GDM1 (cell line): ENCODE measurements at places on chromosomes 13 and 19.
A peak's percentile ranks its signal among the peaks of the same experiment; 100 is the strongest.

- no peak for DNase-seq
These were observed 5.7 kb downstream of the HOOK2 start for GRCh38 chr19:12769689-12770088.

- no peak for DNase-seq
These were observed 34.4 kb downstream of the LYL1 start for GRCh38 chr19:13068085-13068846.

GRCh38 chr19:38946229-38947010, 15.7 kb downstream of the MRPS12 start:
- no peak for DNase-seq

DNA sequence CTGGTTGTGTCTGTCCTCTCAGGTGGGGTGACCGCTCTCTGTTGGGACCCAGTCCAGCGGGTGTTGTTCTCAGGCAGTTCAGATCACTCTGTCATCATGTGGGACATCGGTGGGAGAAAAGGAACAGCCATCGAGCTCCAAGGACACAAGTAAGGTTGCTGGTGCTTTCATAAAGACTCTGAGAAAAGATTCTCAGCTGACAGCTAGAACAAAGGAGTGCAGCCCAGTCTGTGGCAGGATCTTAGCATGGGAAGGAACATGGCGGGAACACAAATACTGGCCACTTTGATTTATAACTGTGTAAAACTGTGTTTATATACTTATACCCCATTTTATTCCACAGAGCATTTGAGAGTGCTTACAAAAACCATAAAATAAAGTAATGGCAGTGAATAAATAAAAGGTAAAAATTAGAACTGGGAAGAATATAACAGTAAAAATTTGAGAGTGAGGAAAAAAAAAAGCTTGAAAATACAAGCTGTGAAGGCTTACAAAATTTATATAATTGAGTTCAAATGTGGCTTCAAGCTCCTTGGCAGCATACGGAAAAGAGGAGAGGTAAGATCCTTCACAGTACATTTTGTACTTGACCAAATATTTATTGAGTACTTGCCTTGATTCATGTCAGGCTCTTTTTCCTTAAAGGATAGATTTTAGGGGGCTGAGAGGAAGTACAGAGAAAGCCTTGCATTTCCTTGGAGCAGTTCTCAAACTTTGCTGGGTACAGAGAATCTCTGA, 64.8 kb downstream of the DHRS12 start:
- no peak for DNase-seq

DNA sequence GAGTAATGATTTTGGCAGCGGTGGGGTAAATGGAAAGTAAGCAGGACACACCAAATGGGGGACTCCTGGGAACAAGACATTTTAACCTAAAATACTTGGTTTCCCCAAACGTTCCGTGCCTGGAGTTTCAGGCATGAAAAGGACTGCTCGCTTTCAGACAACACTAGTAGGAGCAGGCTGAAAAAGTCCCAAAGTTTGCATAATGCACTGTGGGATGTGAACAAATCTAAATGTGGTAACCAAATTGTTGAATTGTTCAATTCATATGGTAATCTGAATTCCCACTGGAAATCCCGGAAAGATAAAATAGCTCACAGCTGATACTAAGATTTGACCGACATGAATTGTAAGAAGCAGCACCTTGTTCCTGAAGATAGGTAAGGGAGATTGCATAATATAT, 467.2 kb upstream of the ARGLU1 start:
- no peak for DNase-seq

DNA sequence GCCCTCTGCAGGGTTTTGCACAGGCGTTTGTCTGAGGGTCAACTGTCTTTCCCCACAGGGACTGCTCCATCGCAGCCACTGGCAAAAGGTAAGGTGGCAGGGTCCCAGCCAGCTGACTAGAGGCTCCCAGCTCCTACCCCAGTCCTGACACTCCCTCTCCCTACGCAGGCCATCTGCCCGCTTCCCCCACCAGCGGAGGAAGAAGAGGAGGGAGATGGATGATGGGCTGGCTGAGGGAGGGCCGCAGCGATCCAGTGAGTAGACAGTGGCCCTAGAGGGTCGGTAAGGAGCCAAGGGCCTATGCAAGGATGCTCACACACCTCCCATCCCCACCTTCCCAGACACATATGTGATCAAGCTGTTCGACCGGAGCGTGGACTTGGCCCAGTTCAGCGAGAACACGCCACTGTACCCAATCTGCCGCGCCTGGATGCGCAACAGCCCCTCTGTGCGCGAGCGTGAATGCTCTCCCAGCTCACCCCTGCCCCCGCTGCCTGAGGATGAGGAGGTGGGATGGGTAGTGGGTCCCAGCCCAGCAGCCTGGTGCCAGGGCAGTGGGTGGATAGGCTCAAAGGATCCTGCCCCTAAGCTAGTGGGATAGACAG, 4.0 kb downstream of the HSPB6 start:
- no peak for DNase-seq

- no peak for DNase-seq
These were observed 15.4 kb downstream of the UBXN6 start for GRCh38 chr19:4441994-4442818.

DNA sequence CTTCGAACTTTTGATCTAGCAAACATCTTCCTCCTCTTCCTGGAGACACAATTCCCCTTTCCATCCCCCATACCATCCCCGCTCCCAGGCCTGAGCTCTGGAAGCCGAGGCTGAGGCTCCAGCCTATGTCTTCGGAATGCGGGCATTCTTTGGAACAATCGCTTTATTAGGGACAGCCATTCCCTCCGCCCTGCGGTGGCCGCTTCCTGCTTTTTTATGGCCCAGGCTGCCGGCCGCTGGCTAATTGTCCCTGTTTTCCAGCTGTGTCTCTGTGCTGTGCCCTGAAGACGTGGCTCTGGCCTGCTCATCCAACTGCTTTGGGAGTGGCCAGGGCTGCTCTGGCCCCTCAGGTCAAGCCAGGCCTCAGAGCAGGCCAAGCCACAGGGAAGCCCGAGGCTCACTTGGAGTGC, 2.1 kb upstream of the CDX2 start:
- DNase-seq: no peak

- no peak for DNase-seq
These were observed 2.8 kb downstream of the SERTAD1 start for GRCh38 chr19:40422748-40423566.

- peak; percentile 81 for DNase-seq
These were observed 16.9 kb upstream of the BTBD2 start for GRCh38 chr19:2032296-2032941.

- no peak for DNase-seq
These were observed 223.4 kb downstream of the SPRY2 start for GRCh38 chr13:80117515-80117914.

DNA sequence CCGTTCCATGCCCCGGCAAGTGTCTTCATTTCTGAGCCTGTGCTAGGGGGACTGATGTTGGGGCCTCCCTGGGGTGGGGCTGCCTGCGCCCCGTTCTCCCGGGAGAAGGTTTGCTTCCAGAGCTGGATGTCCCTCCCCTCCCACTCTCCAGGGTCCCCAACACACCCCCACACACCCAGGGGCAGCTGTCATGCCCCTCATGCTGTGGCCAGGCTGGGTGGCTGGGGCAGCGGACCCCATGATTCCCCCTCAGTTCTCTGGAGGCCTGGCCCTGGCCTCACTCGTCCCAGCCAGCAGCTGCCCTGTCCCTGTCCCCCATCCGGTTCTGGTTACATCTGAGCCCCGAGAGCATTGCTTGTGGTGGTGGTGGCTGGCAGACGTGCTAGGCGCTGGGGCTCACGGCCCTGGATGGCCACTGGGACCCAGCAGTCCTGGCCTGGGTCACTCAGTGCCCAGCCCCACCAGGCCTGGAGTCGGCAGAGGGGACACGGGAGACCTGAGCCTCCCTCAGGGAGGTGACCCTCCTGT, 184.8 kb downstream of the KDM4B start:
- DNase-seq: no peak

- peak; percentile 68 for DNase-seq
These were observed 746 bp upstream of the ZNF345 start for GRCh38 chr19:36849701-36850558.

DNA sequence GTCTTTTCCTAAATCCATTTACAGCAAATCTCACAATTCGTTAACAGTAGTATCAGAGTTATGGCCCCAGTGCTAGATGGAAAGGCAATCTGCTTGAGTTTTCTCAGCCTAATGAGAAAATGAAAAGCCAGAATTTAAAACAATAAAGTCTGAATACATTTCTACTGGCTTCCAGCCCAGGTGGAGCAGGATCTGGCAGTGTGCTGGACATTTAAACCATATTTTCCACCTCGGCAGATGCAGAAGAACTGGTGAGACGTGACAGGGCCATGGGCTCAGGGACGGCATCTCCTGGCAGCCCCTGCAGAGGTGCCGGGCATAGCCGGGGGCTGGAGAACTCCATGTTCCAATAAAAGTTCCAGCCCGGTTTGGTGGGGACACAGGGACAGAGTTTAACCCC, 7.1 kb downstream of the SMIM7 start:
- DNase-seq: no peak

- peak; percentile 13 for DNase-seq
These were observed 638.2 kb upstream of the SPRY2 start for GRCh38 chr13:80979035-80979641.

DNA sequence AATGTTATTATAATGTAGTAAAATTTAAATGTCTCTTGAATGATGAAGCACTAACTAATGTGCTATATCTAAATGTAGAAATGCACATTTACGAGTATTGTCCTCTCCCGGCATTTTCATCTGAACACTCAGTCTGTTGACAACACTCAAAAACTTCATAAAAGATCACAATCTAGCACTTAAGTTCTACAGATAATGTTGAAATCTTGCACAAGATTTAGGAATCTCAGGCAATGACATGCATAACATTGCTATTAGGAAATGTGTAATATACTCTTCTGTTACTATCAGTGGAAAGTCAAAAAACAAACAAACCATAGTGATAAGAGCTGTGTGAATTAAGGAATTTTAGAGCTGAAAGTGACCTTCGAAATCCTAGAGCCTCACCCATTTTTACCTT, 37.5 kb upstream of the XPO4 start:
- no peak for DNase-seq

GRCh38 chr19:1183543-1184172, 9.6 kb upstream of the SBNO2 start:
- DNase-seq: no peak

GRCh38 chr13:36862002-36862685, 43.1 kb downstream of the RFXAP start:
- no peak for DNase-seq

- DNase-seq: no peak
These were observed 28.5 kb downstream of the FAAP24 start for GRCh38 chr19:33000510-33000909.

- DNase-seq: no peak
These were observed 117.6 kb upstream of the SOX1 start for GRCh38 chr13:111949311-111949710.

- DNase-seq: no peak
These were observed 60.4 kb downstream of the WDFY2 start for GRCh38 chr13:51644654-51645053.

GRCh38 chr13:66098931-66099628, 1131.1 kb downstream of the PCDH9 start:
- no peak for DNase-seq

DNA sequence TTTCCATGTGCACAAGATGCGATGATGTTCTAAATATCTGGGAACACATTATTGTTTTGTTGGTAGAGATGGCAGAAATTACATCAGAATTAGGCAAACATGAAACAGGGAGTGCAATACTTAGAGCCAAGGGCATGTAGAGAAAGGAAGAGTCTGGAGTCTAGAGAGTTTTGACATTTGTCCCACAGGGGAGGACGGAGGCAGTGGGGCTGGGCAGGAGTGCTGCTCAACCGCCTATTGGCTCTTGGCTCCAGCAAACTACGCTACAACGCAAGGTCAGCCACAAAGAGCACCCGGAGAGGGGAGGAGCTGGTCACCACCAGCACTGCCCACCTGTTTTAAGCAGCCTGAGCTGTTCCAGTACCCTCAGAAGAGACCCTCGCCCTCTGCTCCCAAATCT, 108.3 kb downstream of the ABCC4 start:
- DNase-seq: no peak

DNA sequence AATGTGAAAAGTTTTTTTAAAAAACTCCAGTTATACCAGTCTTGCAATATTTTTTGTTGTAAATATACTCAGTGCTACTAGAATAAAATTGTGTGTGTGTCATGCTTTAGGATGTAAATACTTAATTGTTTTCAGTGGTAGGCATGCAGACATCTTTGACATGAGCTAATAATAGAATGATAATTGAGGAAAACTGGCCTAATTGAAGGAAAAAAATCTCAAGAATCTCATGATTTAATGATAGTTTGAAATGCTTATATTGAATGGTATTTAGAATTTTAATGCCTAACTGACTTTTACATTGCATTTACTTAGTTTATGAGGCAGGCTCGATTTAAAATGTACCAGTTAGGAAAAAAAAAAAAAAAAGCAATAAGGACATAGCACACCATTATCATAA, 3.2 kb upstream of the MAB21L1 start:
- no peak for DNase-seq

DNA sequence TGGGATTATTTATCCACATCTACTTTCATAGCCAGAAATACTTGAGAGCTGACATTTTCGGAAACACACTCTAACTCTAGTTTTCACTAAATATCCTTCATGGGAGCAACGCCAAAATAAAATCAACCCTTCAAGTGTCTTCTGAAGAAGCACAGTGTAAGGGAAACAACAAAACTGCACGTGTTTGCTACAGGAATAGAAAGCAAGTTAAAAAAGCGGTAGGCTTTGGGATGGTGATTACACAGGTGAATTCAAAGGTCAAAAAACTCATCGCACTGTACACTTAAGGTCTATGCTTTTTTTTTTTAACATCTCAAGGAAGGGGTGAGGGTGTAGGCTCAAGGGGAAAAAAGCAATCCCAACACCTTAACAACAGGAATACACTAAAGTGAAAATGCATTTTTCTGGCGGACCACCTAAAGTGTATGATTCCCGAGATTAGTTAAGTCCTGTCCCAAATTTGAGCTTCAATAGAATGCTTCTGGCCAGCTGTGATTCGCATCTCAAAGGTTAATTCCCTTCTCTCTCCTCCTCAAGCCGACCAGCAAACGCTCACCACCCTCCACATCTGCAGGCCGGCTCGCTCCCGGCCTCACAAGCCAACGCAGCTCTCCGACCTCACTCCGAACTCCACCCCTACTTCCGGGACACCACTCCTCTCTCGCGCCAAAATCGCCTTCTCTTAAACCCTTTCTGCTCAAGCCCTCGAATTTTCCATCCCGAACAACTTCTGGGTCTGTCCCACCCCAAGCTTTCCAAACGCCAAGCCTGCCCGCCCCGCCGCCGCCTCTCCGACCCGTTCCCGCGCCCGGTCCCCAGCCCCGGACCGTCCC, 1.1 kb downstream of the ARGLU1 start:
- peak; percentile 58 for DNase-seq

DNA sequence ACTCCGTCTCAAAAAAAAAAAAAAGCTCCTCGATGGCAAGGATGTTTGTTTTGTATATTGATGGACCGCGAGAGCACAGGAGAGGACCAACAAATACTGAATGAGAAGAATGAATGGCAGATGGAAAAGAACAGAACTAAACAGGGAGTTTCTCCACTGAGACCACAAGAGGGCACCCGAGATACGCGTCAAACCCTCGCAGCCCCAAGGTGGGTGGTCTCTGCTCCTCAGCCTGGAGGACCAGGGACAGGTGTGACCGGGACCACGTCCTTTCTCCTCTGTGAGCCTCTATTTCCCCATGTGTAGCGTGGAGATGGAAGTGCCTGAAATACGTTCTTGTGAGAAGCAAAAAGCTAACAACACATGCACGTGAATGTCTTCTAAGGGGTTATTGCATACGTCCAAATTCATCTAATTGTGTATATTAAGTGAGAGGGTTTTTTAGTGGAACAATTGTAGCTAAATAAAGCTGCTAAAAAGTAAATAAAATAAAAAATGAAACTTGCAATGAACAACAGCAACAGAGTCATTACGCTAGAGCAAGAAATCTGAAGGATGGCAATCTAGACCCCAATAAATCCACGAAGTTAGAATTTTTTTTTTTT, 8.3 kb upstream of the CDC42EP5 start:
- peak; percentile 30 for DNase-seq
